ENCODE measurements at places on chromosomes 2 and 18.

GRCh38 chr18:39870591-39870990 lies 2084.4 kb upstream of the PIK3C3 start:
- no peak for DNase-seq

DNA sequence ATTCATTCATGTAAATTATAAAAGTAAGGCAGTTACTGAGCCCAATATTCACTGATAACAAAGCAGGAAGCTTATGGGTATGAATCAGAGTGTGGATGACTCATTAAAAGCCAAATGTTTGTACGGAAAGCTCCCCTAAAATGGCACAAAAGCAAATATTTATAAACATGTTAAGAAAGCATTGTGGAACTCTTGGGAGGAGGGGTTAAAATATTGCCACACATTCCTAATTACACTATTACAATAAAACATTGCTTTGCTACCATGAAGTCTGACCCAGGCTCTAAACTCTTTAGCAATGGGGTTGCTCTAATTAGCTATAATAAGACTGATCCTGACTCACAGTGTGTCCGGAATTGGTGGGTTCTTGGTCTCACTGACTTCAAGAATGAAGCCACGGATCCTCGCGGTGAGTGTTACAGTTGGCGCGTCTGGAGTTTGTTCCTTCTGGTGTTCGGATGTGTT lies 110.9 kb downstream of the NAB1 start:
- no peak for DNase-seq

DNA sequence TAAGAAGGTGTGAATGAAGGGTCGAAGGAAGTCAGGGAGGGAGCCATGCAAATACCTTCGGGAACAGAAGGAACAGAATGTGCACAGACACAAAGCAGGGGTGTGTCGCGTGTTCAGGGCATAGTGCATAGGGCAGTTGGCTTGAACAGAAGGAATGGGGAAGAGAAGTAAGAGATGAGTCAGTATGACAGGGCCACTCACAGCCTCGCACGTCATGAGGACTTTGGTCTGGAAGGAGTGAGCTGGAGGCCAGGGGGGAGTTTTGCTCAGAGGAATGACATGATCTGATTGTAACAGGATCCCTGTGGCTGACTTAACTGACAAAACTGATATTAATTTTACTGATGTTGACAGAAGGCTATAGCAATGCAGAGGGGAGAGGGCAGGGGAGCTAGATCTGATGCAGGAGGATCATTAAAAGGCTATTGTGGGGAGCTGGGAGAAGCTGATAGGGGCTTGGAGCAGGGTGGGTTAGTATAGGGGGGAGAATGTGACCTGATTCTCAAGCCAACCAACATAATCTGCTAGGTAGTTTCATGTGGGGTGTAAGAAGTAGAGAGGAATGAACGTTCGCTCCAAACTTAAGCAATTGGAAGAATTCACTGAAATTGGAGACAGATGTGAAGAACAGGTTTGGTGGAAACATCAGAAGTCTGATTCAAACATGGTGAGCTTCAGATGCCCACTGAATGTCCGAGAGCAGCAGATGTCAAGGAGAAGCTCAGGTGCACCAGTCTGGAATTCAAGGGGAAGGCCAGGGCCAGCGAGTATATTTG lies 60.4 kb upstream of the COPS8 start:
- DNase-seq, result no peak

- DNase-seq, result peak; percentile 79
Observed at GRCh38 chr18:11689669-11690565, 853 bp downstream of the GNAL start.

DNA sequence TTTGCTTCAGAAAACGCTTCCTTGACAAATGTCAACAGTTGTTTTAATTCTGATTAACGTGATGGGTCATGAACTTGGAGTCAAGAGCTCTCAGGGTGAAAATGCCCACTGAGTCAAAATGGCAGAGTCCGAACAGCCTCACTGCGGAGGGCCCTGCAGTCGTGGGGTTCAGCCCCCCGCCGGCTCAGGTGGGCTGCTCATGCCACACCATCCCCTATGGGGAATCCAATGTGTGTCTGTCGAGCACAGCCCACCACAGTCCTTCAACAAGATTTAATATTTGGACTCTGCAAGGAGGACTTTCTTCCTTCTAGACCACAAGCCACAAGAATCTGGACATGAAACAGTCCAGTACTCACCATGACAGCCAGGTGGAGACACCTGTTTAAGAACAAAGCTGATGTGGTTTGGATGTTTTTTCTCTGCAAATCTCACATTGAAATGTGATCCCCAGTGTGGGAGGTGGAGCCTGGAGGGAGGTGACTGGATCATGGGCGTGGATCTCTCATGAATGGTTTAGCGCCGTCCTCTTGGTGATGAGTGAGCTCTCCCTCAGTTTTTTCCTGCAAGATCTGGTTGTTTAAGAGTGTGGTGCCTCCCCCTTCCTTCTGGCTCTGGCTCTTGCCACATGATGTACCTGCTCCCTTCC lies 201.0 kb downstream of the NDUFA10 start:
- peak; percentile 7 for DNase-seq

DNA sequence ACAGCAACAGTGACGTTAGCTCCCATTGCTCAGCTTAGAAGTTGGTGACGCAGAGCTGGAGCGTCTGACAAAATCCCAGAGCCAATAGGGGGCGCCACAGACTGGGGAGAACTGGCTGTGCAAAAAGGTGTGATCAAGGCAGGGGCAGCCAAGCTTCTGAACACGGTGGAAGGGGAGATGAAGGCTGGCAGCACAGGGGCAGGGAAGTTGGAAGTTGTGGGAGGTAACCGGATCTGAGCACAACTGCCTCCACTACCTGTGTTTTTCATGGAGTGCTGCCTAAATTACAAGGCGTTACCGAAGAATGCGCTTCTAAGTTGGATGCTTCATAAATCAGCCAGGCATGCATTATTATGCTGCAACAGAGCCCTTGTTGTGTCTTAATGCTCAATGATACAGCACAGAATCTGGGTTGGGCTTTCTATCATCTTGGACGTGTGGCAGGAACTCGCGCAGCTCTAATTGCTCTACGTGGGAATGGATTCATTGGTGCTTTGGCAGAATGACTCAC lies 370.0 kb downstream of the SLC4A3 start:
- peak; percentile 58 for DNase-seq

- no peak for DNase-seq
Observed at GRCh38 chr2:126971162-126971480, 72.4 kb downstream of the TEX51 start.

DNA sequence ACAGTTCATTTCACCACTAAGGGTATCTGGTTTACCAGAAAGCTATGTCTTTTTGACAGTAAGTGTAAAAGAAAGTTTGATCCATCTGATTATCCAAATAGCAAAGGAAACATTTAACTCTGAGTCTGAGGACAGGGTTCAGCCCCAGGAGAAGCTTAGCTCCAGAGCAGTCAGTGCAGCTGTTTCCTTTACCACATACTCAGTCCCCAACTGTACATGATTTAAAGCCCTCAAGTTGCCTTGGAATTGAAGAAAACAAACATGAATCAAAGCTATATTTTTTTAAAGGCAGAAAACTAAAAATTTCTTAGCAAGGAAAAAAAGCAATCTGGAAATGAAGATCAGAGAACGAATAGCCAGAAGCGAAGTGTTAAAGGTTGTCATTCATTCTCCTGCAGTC lies 746.0 kb downstream of the METTL4 start:
- DNase-seq, result no peak

GRCh38 chr2:120037995-120038541 lies 25.2 kb downstream of the EPB41L5 start:
- DNase-seq, result no peak

DNA sequence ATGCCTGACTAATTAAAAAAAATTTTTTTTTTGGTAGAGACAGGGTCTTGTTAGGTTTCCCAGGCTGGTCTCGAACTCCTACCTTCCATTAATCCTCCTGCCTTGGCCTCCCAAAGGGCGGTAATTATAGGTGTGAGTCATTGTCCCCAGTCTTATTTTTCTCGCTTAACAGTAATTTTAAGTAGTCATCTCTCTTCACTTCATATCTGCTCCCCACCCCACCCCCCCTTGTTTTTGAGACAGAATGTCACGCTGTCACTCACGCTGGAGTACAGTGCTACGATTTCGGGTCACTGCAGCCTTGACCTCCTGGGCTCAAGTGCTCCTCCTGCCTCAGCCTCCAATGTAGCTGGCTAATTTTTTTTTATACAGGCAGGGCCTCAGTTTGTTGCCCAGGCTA lies 27.7 kb downstream of the RAB10 start:
- no peak for DNase-seq

GRCh38 chr18:77762642-77763041 lies 513.0 kb downstream of the GALR1 start:
- DNase-seq, result no peak

DNA sequence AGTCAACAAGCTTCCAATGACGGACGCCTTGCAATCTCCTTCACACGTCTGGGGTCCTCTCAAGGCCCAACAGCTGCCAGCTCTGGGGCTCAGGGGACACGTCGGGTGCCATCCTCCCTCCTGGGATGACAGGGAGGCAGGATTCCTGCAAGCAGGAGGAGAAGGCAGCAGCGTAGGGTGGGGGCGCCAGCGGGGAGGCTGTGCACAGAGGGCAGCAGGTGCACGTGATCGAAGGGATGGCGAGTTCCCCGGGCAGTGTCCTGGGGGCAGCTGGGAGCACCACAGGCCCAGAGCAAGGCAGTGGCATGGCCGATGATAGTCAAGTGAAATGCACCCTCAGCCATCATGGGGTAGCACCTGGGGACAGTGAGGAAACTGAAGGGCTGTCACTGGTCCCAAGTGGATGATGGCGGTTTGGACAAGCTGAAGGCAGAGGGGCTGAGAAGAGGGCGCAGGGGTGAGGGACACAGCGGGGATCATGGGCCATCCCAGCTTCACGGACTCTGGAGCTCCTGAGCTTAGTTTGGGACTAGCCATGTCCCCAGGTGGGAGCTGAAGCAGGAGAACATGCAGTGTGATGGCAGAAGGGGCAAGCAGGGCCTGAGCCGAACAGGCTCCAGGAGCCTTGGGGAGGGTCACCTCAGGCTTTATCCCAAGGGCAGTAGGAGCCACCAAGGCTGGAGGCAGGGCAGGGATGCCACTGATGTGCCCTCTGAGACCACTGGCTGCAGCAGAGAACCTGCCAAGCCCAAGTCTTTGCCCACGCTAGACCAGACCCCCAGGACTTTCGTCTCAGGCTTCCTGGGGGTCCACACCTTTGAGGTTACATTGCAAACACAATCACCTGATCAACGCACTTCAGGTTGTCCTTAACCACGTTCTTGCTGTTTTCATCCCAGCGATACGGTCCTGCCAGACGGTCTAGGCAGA lies 16.3 kb upstream of the SNED1 start:
- DNase-seq, result no peak

GRCh38 chr2:240095556-240096523 lies 40.3 kb downstream of the COPS9 start:
- DNase-seq, result no peak

DNA sequence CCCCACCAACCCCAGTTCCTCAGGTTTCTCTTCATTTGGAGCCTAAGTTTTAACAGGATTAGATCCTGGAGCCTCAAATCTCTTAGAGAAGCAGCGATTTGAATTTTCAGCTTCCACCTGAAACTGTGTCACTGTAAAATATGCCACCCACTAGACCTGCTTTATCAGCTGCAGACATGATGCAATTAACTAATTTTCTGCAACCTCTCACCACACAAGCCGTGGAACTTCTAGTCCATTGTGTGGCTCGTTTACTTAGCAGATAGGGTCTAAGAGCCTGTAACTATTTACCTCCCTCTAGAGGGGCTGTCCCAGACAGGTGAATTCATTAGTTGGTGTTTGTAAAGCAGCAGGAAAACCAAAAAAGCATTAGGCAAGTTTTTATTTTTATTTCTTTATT lies 31.6 kb upstream of the FZD5 start:
- DNase-seq, result no peak

DNA sequence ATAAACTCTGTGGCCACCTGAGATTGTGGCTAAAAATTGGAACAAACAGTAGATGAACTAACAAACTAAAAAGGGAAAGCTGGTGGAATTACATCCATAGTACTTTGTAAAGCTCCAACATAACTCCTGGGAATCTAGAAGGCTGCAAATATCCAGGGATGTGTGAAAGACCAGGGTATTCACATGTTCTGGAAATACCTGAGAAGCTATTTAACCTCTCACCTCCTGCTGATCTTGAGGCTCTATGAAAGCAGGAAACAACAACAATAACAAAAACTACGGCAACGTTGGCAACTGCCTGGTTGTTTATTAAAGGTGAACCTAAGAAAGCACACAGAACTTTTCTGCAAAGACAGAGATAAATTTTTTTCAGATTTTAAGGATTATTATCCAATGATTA lies 171.3 kb downstream of the CCDC178 start:
- DNase-seq, result no peak

All from D341Med (cell line).